ENCODE measurements at places on chromosomes 1 and 21. TPM values are rescaled to one million over a fixed set of nuclear protein-coding genes. Genes with fewer than 3 reads are reported as not detected.

The HRNR gene
- total RNA-seq: not detected

DNA sequence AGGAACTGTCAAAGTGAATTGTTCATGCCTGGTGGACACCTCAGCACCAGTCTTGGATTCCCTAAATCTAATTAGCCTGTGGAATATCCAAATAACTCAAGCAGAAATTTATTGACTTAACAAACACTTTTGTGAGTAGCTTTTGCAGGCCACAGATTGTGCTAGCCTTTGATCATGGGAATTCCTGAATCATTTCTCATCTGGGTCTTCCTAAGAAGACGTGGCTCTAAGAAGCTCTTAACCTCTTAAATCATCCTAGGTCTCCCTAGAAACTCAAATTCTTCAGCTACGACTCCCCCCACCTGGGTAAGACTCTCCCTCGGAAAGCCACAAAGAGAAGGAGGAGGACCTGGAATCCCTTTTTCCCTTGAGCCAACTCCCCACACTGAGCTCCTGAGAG, 53.8 kb upstream of the PSEN2 start:
- no peak for DNase-seq

DNA sequence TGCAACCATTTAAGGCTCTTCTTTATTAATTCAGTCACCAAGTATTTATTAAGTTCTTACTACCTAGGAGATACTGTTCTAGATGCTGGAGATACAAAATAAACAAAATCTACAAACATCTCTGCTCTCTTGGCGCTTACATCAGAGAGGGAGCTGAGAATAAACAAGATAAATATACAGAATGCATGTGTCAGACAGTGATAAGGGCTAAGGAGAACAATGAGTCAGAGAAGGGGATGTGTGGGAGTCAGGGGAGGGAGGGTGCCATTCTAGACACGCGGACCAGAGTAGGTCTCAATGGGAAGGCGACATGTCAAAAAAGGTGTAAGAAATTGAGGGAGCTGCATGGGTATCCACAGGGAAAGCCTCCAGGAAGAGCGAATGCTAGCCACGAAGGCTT, 393.2 kb downstream of the RWDD3 start:
- DNase-seq: no peak

DNA sequence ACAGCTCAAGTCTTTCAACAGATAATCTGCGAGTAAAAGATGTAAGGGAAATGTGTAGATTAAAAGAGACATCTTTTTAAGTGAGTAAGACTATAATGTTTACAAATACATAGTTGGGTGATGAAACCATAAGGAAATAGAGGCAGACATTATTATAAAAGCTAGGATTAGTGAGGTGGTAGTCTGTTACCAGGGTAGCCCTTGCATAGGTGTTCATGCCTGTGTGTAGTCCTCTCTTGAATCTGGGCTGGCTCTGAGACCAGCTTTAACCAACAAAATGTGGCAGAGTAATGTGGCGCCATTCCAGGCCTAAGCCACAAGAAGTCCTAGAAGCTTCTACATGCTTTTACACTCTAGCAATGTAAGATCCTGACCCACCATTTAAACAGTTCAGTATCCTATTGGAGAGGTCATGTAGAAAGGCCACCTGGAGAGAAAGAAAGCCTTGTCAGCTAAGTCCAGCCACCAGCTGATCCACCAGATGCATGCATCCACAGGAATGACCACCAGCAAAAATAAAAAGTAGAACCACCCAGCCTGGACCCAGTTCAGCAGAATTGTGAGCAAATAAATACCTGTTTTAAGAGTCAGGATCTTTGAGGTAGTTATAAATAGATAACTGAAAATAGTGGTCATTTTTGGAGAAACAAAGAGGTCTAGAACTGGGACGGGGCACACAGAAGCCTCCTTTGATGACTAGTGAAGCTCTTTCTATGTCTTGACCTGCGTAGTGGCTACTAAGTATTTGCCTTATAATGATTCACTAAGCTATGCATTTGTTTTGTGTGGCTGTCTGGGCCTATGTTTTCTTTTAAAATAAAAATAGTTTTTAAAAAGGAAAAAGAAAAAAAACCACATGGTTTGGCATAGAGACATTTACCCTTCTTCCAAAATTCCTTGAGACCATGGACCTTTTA, 8.1 kb downstream of the NIBAN1 start:
- no peak for DNase-seq

GRCh38 chr1:113780374-113781146, 21.3 kb upstream of the PHTF1 start:
- no peak for DNase-seq
